Neural progenitor cell (in vitro differentiated cells): ENCODE measurements at places on chromosomes 7 and 10.

GRCh38 chr7:127290801-127291361 lies 38.1 kb upstream of the GRM8 start:
- DNase-seq, result no peak

DNA sequence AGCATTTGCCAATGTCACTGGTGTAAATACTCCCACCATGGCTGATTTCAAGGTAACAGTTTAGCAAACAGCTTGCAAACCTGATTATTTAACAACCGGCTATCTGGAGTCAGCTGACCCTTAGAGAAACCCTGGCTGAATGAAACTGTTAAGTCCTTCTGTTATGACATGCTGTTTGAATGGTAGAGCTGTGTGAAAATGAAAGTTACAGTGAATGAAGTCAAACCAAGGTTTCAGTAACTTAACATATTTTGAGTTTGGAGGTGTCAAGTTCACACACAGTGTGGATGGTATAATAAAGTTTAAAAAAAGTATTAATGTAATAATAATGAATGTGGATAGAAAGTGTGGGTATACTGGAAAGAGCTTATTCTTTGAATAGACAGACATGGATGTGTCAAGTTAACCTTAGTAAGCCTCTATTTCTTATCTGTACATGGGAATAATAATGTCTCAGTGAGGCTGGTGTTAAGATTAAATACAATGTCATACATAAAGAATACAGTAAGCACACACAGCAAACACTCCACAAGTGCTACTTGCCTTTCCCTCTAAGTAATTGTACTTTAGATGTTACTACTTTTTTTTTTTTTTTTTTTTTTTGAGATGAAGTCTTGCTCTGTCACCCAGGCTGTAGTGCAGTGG lies 150.4 kb downstream of the TAX1BP1 start:
- DNase-seq, result no peak

- DNase-seq, result no peak
Observed at GRCh38 chr7:37281368-37282092, 167.1 kb downstream of the ELMO1 start.

DNA sequence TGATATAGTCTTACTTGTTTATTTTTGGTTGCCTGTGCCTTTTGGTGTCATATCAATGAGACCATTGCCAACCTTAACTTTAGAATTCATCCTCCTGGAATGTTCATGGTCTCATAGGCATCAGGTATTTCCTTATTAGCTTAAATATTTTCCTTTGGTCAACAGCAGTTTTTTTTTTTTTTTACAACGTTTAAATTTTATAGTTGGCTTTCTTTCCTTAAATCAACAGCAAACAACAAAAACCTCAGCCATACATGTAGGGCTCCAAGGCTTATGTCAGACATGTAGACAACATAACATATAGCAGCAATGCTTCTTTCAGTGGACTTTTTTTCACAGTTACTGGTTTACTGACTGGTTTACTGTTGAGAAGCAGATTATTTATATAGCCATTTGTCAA lies 22.7 kb downstream of the ENTPD7 start:
- DNase-seq, result no peak

- no peak for DNase-seq
Observed at GRCh38 chr7:121271916-121272315, 56.9 kb upstream of the WNT16 start.

DNA sequence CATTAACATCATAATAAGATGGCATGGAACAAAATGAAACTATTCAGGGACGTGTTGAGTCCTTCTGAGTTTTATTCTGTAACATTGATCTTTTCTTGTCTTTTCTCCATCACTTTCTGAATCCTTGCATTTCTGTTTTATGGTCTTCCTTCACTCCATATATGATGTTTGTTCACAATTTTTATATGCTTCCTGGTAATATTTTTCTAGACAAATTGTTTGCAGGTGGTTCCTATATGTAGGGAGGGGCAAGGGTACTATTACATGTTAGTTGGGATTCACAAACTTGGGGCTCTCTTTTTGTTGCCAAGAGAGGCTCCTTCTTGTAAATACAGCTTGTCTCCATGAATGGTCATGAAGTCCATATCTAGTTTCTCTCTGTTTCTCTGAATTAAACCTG lies 159.2 kb downstream of the LHFPL3 start:
- DNase-seq, result no peak

- no peak for DNase-seq
Observed at GRCh38 chr10:103140469-103140868, 52.6 kb downstream of the NT5C2 start.

GRCh38 chr10:11810313-11810766 lies 12.8 kb upstream of the PROSER2 start:
- no peak for DNase-seq
